ENCODE measurements at places on chromosomes 2 and 18.

- no peak for DNase-seq
Measured at GRCh38 chr18:58067601-58068000, 23.6 kb downstream of the NEDD4L start.

DNA sequence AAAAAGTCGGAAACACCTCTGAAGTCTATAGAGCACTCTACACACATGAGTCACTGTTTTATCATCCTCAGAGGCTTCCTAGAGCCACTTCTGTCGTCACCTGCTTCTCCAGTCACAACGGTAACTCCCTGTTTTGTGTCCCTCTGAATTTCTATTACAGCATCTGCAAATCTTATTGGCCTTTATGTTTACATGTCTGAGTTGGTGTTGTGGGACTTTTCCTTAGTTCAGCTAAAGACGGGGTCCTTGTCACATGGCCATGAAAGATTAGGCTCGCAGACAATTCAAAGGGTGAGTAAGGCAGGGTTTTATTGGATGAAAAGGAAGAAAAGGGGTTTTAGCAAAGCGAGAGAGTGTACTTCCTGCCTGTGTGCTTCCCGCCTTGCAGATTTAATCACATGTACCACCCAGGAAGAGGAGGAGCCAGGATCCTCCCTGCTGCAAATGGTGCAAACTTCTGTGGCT lies 185.6 kb downstream of the LPIN1 start:
- no peak for DNase-seq

DNA sequence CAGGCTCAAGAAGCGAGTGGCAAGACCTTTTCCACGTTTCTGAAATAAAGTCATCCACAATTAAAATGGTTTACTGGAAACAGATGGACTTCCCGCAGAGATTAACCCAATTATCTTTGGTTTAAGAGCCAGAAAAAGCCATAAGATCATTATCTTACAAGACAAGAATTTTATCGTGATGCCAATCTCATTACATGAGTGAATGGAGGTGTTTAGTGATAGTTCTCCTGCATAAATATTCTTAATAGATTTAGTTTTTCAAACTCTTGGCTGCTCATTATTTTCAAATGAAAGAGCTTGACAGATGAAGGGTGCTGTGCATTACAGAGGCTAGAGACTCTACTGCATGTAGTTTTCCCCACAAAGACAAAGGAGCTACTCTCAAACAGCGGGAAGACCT lies 1028.4 kb upstream of the PIK3C3 start:
- DNase-seq = peak; percentile 78

DNA sequence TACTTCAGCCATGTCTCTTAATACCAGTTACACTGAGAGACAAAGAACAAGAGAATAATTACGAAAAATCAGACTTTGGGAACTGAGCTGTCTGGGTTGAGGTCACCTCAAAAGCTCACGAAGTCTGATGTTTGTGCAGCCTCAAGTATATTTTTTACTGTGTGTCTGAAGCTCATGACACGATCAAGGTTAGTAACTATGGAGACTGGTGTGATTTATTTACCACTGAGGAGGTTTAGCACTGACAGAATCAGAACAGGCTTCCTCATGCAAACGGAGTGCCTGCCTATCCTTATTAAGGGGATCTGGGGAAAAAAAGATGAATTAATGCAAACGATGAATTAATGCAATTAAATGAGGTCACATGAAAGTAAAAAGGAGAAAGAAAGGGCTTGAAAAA lies 61.1 kb upstream of the RAPH1 start:
- no peak for DNase-seq

- DNase-seq = no peak
Measured at GRCh38 chr2:241579281-241579680, 20.7 kb downstream of the BOK start.

- peak; percentile 72 for DNase-seq
Measured at GRCh38 chr2:160837416-160837815, 322.8 kb upstream of the TANK start.

DNA sequence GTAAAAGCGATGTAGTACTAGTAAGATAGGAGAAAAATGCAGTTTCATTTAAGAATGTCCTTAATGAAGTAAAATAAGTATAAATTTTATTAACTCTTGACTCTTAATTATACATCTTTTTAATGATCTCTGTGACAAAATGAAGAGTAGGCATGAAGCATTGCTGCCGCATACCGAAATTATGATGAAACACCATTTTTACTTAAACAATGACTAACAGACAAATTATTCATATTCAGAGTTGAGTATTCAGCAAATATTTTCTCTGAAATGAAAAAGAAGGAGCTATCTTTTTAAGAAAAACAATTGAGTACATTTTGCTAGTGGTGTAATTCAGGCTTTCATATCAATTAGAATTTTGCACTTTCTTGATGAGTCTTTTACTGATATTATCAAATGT lies 150.6 kb upstream of the DOCK10 start:
- peak; percentile 49 for DNase-seq

DNA sequence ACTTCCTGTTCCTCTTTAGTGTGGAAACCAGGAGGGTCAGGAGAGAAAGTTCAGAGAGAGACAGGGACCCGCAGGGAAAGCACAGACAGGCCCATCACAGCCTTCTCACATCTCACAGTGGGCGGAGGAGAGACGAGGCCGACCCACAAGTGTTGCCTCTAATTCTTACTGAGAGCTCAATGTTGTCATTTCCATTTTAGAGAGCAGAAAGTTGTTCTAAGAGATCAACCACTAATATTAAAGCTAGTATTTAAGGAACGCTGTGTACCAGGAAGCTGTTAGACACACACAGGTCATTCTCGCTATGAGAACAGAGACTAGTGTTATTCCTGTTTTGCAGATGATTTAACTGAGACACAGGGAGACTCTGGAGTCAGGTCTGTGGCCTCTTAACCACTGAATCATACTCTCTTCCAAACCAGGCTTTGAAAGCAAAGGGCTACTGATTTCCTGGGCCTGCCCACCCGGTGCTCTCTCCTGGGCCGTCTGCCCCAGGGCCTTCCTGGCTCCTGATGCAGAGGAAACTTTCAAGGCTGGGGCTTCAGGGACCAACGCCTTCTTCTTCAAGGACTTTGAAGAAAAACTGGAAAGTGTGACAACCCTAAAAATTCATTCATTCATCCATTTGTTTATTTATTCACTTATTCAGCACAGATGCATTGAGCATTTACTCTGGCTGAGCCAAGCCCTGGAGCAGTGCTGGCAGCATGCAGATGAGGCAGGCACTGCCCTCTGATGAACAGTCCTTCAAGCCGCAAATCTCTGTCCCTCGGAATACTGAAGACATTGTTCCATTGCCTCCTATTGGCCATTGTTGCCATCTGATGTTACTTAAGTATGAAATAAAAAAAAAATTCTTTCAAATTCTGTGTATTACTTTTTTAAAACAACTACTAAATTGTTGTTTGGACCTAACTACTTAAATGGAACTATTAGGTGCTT lies 37.2 kb upstream of the BIN1 start:
- peak; percentile 74 for DNase-seq

- peak; percentile 36 for DNase-seq
Measured at GRCh38 chr2:26922405-26923188, 47.8 kb upstream of the MAPRE3 start.

- DNase-seq = no peak
Measured at GRCh38 chr2:97654309-97654708, 8.4 kb downstream of the COX5B start.
